ENCODE measurements at places on chromosomes 6 and 20. TPM values are rescaled to one million over a fixed set of nuclear protein-coding genes. Genes with fewer than 3 reads are reported as not detected.

DNA sequence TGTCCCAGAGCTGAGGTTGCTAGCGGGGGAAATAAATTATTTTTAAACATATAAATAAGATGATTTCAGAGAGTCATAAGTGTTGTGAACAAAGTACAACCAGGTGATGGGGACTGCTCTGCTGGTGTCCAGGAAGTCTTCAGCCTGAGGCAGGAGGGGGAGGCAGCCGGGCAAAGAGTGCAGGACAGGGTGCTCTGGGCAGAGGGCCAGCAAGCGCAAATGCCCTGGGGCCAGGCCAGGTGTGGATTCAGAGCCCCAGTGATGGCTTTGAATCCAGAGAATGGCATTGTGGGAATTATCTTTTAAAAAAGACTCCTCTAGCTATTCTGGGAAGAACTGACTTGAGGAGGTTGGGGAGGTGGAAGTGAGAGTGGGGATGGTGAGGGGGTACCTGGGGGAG is 1.6 kb downstream of the CLPSL1 start:
- DNase-seq = no peak

- DNase-seq = no peak
Observed at GRCh38 chr6:31378062-31378720, 21.2 kb upstream of the HLA-B start.

- DNase-seq = no peak
Observed at GRCh38 chr6:140433072-140433471, 1058.6 kb upstream of the CITED2 start.

The IRF4 gene
- total RNA-seq = 0.08 TPM

Measured in psoas muscle (tissue), 8 donors.